ENCODE measurements at places on chromosomes 3 and 15.

DNA sequence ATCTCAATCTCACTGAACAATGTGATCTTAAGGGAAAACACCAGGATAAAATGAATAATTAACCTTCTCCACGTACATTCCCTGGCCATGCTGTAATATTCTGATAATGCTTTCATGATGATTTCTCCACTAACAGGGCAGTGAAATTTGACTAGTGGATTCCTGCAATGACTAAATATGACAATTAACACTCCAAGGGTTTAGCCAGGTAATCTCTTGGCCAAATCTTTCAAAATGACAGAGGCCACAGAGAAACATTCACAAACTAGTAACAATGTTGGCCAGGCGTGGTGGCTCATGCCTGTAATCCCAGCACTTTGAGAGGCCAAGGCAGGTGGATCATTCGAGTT is 31.7 kb upstream of the ST8SIA2 start:
- DNase-seq, result no peak

DNA sequence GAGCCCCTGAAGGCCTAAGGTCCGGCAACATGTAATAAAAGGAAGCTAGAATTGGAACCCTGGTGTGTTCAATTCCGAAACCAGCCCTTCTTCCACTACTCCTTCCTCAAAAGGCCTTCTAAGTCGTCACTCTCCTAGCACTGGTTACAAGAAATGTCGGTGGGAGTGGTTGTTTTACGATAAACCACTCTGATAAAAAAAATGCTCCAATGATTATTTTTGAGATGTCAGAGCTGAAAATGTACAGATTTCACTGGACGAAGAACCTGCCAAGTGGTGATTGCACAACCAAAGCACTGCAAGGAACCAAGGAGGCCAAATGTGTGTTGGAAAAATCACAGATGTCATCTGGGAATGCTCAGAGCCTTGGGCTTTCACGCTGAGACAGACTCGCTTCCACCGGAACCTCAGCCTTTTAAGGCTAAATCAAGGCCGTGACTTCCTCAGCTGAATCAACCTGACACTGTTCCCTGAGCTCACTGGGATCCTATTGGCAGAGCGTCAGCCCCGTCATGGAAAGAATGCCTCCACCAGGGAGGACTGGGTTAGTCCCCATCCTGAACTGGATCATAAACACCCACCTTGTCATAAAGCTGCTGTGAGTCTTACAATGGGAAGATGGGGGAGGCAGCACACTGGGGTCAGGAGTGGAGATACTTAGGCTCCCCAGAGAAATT is 108.1 kb upstream of the THBS1 start:
- no peak for DNase-seq

DNA sequence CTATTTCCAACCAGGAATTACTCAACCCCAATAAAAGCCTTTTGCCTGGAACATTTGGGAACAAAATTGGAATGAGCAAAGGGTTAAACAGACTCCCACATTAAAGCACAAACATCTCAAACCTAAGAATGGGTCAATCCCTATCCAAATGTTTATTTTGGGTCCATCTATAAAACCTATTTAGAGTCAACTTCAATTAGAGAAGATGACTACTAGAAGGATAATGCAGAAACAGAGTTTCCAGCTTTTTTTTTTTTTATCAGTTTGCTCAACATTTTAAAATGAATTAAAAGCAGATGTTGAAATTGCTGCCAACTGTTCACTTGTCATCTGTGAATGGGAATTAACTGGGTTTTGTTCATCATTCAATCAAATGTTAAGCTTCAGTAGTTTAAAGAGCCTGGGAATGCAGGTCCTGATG is 4.1 kb upstream of the TBC1D23 start:
- no peak for DNase-seq

DNA sequence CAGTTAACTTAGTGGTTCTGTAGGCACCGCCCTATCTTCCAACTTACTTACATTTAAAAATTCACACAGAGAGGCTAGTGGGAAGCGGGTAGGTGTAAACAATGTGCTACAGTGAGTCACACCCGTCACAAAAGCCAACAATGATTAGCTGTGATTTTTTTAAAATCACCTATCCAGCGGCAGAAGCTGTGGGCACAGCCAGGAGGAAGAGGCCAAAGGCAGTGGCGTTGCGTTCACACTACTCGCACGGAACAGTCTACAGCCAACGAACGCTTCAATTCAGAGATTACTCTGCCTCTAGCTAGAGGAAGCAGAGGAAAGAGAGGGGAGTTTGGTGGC is 2.5 kb upstream of the NLGN1 start:
- DNase-seq, result no peak

GRCh38 chr3:111414531-111414930 is 127.5 kb upstream of the CD96 start:
- DNase-seq, result no peak

- DNase-seq, result no peak
These were observed 12.4 kb upstream of the LTF start for GRCh38 chr3:46477145-46477544.

GRCh38 chr15:81032355-81032754 is 31.6 kb downstream of the TLNRD1 start:
- DNase-seq, result no peak

DNA sequence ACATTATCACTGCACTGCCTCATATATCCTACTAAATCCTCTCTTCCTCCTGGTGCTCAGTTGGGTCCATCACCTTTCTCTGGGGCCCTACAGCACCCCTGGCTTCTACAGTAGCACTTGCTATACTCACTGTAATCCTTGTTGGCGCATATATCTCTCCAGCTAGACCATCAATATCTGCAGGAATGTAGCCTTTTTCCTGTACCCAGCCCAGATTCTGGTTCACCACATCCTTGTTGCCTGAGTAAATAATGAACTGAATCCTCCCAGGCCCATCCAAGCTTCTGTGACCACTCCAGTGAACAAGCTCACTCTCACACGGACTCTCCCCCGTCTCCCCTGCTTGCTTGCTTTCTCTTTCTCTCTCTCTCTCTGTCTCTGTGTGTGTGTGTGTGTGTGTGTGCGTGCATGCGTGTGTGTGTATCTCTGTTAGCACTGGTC is 62.5 kb upstream of the LIPC start:
- no peak for DNase-seq

GRCh38 chr3:195079636-195080035 is 191.3 kb downstream of the XXYLT1 start:
- no peak for DNase-seq

DNA sequence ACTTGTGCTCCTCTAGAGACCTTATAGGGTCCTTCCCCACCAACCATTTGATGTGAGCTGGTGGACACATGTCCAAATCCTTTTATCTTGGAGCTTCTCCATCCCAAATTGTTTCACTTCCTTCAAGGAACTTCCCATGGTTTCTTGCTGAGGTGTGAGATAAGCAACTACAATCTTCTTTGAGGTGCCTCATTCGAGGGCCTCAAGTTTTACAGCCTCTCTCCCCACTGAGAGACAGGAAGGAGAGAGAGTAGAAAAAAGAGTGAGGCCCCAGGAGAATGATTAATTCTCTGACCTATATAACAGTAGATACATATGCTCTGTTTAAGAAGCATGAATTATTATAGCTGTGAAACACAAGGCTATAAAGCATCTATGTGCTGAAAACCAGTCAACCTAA is 70.5 kb downstream of the SUMF1 start:
- DNase-seq, result no peak

GRCh38 chr3:145807990-145808389 is 353.0 kb downstream of the PLOD2 start:
- no peak for DNase-seq
